ENCODE measurements at places on chromosomes 11 and 22.

DNA sequence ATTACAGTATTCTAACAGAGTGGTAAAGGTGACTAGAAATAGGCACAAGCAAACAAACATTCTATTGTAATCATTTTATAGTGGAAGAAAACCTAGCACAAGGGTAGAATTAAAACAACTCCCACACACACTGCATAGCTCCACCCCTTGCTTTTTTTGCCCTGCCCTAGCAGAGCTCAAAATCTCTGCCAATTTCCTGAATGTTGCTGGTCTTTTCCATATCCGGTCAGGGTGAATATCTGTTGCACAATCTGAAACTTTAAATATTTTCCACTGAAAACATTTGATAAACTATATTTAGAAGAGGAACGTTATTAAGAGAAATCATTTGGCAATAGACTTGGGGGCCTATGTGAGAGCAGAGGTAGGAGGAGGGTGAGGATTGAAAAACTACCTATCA is 2.7 kb downstream of the SPA17 start:
- no peak for DNase-seq

- no peak for DNase-seq
These were observed 189.7 kb upstream of the TMEM45B start for GRCh38 chr11:129625930-129626329.

- no peak for DNase-seq
These were observed 235.9 kb upstream of the ARHGAP20 start for GRCh38 chr11:110948112-110948511.

GRCh38 chr11:34234086-34234740 is 123.6 kb downstream of the ABTB2 start:
- peak; percentile 58 for DNase-seq

DNA sequence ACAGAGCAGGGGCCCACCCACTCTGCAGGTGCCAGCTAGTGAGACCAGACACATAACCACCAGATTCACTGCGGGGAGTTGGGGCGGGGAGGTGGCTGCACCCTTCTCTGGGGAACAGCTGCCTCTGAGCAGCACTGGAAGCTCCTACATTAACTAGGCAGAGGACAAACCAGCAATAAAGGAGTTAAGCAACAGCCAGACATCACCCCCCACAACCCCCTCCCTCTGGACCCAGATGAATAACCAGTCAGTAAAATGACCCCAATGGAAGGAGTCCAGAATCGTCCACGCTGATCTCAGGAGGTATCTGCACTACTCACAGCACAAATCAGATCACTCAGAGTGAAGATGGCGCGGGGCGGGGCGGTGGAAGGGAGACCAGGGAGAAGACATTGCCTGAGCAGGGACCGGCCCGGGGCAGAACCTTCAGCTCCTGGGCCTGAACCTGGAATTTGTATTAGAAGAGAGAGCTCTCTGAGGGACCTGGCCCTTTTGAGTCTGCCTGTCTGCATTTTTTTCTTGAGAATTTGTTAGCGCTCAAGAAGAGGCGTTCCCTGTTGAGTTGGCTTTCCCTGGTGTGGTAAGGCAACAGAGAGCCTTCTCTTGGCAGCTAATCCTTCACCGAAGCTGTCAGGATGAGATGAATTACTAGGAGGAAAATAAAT is 125.5 kb upstream of the NCAM1 start:
- no peak for DNase-seq

All from stimulated activated CD4-positive, alpha-beta T cell treated with anti-CD3 and anti-CD28 coated beads, Interleukin-12 subunit alpha, Interleukin-12 subunit beta, amount 100 ng/mL, for 24 hours (primary cell).